ENCODE measurements at places on chromosomes 5 and 9.

DNA sequence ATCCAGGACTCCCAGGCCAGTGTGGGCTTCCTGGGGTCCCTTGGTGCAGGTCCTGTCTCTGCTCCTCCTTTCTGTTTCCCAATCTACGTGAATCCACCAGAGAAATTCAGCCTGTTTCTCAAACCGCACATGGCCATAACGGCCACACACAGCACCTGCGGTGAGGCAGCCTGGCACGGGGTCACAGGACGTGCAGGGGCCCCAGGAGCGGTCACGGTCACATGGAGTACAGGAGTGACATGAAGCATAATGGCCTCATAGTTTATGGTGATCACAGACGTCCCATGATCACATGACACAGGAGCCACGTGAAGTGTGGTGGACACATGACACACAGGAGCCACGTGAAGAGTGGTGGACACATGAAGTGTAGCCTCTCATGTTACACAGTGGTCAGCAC is 248.5 kb upstream of the IRX4 start:
- DNase-seq, result no peak

GRCh38 chr9:84513473-84513872 is 156.1 kb upstream of the NTRK2 start:
- no peak for DNase-seq

DNA sequence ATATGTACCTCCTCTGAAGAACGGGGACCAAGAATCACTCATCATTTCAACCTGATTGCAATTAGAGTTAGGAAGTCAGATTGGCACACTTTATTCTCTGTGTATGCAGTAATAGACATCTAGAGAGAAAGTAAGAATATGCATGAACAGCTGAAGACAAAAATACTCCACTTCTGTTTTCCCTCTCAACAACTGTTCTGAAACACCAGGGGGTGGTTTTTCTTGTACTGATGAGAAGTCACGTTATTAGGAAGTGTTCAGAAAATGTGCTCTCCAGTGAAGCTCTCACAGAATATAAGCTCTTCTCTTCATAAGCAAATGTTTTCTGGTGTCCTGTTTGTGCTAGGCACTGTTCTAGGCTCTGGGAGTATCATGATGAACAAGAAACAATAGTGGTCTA is 531.7 kb upstream of the C9orf72 start:
- DNase-seq, result no peak

DNA sequence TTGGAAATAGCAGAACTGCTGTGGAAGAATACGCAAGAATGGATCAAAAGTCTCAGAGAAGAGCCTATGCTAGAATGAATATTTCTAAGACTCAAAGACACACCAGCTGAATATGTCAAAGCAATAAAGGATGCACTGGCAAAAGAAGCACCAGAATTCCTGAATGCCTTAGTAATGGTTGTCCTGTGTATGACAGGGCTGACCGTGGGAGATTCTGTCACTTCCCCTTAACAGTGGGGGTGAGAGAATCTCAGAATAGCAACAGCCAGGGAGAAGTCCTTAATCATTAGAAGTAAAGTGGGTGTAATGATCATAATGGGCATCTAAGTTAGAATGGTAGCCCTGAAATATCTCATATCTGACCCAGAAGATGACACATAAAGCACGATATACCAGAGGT is 14.6 kb upstream of the PRR16 start:
- DNase-seq, result peak; percentile 65

DNA sequence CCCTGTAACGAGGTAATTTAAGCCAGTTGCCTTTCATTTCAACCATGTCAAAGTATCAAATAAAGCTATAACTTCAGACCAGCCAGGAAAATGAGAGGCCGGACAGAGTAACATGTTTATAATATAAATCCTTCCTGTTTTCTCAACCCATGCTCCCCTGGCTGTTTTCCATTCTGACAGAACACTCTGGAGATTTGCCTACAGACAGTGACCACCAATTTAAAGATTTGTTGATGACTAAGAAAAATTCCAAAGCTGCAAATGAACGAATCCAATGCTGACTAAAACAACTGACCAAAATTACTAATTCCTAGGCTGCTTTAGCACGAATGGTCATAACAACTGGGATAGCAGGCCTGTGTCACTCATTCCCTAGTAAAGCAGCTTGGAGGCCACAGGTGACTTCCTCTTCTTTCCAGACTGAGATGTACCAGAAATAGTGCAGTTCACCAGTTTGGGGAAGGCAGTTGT is 141.4 kb downstream of the AOPEP start:
- DNase-seq, result peak; percentile 97

- DNase-seq, result peak; percentile 15
These were observed 129.4 kb upstream of the ICE1 start for GRCh38 chr5:5293029-5293428.

DNA sequence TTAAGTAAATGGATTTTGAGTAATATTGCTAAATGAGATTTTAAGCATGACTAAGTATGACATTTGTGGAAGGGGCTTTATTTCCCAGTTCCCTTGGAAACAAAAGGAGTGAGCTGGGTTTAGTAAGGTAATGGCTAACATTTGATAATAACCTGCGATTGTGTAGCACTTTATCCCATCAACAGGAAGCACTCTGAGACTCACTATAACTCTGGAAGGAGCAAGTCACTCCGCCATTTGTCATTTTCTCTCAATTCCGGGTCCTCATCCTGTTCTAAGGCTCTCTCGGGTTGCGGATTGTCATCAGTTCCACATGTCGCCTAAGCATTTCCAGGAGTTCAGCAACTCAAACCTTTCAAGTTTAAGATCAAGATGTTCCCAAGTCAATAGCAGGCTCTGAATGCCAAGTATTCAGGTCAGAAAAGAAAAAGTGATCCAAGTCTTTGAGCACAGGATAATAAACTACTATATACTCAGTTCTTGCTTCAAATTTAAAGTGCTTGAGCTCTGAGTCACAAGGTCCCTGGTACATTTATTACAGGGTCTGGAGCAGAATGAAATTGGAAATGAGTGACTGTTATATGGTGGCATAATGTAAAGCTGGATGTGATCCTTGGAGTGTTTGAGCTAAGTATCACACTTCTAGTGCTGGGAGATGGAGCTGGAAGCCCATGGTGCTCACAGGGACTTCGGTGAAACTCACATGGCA is 39.3 kb downstream of the CAPSL start:
- DNase-seq, result peak; percentile 22

DNA sequence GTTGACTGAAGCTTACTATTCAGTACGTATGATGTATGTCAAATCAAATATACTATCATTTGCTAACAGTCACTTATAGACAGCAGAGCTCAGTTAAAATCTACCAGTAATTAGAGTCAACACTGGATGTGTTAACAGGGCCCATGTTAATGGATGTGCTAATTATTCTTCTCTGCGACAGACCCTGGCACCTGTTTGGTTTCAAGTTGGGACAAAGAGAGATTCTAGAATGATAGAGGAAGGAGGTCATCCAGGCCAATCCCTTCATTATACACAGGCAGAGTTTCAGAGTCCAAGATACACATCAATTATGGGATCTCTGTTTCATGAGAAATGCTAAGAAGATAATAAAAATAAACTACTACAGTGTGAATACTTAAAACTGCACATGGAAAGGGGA is 615.0 kb downstream of the ZNF608 start:
- DNase-seq, result no peak

DNA sequence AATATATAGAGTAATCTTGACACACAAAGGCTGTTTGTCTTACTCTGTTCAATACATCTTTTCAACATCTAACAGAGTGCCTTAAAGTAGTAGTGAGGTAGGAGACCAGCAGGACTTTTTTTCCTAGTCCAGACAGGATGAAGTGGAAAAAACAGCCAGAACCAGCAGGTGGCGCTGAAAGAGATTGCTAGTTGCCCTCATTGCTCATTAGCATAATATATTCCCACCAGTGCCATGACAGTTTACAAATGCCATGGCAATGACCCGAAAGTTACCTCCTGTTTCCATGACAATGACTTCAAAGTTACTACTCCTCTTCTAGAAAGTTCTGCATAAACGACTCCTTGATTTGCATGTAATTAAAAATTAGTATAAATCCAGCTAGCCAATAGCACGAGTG is 387.4 kb downstream of the ACTL7B start:
- peak; percentile 70 for DNase-seq

DNA sequence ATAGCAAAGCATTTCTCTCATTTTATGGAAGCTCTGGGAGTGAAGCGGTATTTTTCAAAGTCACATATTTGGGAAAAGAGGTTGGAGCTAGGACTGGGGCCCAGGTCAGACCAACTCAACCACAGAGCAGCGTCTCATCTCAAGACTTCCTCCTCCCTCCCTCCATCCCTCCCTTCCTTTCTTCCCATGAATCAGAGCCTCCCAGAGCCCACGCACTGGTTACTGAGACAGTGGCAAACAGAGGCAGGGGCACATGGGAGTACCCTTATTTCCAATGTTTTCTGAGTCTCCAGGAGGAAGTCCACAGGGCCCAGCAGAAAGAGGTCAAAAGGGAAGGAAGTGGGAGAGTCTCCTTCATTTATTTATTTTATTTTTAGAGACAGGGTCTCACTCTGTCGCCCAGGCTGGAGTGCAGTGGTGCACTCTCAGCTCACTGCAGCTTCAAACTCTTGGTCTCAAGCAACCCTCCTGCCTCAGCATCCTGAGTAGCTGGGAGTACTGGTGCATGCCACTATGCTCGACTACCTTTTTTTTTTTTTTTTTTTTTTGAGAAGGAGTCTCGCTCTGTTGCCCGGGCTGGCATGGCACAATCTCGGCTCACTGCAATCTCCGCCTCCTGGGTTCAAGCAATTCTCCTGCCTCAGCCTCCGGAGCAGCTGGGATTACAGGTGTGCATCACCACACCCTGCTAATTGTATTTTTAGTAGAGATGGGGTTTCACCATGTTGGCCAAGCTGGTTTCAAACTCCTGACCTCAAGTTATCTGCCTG is 52.5 kb upstream of the CDKN2AIPNL start:
- DNase-seq, result peak; percentile 40

DNA sequence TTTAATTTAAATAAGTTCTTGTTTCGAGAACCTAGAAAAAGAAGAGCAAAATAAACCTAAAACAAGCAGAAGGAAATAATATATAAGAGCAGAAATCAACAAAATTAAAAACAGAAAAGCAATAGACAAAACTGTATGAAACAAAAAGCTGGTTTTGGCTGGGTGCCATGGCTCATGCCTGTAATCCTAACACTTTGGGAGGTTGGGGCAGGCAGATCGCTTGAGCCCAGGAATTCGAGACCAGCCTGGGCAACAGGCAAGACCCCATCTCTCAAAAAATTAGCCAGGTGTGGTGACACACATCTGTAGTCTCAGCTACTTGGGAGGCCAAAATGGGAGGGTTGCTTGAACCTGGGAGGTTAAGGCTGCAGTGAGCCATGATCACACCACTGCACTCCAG is 59.2 kb upstream of the OTP start:
- no peak for DNase-seq

- DNase-seq, result no peak
These were observed 178.0 kb downstream of the SEMA6A start for GRCh38 chr5:116396476-116397099.

DNA sequence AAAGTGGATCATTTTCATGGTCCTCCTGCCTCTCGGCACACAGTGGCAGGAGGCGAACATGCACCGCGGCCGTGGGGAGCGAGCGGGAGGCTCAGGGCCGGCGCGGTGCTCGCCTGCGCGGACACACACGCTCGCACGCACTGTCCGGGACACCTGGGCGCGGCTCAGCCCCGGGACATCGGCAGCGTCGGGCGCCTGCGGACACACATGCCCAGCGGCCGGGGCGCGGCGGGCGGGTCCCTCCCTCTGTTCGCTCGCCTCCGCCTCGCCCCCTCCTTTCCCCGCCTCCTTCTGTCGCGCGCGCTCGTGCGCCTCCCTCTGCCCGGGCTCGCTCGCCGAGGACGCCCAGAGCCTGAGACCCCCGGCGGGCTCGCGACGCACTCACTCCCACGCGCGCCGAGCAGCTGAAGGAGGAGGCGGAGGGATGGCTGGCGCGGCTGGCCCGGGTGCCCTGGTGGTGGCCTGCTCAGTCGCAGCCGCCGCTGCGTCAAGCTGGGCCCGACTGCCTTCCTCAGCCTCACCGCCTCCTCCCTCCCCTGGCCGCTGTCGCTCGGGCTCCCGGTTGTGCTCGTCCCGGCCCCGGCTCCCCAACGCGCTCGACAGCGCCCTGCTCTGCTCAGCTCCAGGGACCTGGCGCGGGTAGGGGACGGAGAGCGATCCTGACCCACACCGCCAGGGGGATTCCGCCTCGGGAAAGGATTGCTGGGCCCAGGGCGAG is at the start of gene FRMD3:
Gene FRMD3, minus strand, starts transcription at position 230 of the 718 bp plus-strand sequence. Its CDS starts 170 bp downstream, at position 60.
- peak; percentile 86 for DNase-seq

GRCh38 chr9:119009249-119009648 is 360.0 kb downstream of the BRINP1 start:
- peak; percentile 9 for DNase-seq

DNA sequence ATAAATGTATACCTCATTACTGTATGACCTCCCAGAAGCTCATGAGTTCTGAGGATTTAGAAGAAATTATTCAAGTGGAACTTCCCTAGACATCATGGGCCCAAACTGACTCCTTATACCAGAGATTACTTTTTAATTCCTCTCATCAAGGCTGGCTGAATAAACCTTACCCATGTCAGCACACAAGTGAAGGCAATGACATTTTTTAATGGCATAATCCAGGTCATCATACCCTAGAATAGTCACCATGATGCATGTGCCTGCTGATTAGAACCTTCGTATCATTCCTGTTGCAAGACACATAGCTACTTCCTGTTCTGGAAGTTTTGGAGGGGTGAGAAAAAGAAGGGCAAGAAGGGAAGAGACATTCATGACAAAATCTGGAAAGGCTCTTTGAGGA is 49.8 kb upstream of the IFNK start:
- no peak for DNase-seq

DNA sequence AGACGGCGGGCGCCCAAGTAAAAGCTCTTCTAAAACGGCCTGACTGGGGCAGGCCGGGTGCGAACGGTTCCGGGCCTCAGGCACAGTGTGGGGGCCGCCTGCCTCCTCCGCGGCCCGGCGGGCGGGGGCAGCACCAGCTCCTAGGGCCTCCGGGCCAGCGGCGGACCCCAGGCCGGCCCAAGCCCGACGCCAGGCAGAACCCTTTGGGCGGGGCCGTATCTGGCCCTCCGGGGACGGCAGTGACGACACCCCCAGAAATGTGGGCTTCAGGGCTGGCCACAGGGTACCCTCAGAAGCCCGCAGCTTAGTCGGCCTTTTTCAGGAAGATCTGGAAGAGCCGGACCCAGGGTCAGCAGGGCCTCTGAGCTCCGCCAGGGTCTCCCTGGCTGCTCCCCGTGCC is 4.0 kb downstream of the LTC4S start:
- no peak for DNase-seq

- DNase-seq, result no peak
These were observed 28.1 kb downstream of the DIMT1 start for GRCh38 chr5:62375627-62376026.

- peak; percentile 63 for DNase-seq
These were observed 4.9 kb downstream of the SH3GLB2 start for GRCh38 chr9:129023036-129023907.

GRCh38 chr5:123098767-123099513 is 9.9 kb downstream of the PRDM6 start:
- no peak for DNase-seq

- no peak for DNase-seq
These were observed 128.5 kb downstream of the NUDT12 start for GRCh38 chr5:103434057-103434456.

GRCh38 chr5:157983906-157984551 is 125.1 kb upstream of the CLINT1 start:
- DNase-seq, result no peak

- DNase-seq, result peak; percentile 71
These were observed 177.1 kb downstream of the CPLANE1 start for GRCh38 chr5:37071901-37072581.

Measured in ELR (cell line).